MCF 10A (cell line): ENCODE measurements at places on chromosomes 2 and 18.

DNA sequence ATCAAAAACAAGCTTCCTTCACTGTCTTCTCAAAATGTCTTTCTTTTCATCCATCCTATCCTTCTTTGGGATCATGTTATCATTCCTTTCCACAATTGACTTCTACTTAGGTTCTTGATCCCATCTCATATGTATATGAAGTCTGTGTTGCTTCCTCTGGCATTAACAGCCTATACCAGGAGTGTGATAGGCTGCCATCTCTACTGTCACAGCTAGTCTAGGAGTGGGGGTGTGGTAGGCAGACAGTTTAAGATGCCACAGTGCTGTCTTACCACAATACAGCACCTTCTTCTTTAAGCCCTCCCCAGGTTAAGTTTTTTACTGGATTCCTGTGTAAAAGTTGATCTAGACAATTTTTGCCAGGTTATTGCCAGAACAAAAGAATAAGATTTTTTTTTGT, 3.7 kb upstream of the HTR2B start:
- no peak for DNase-seq

GRCh38 chr2:190887089-190887488, 6.5 kb downstream of the GLS start:
- peak; percentile 64 for DNase-seq

DNA sequence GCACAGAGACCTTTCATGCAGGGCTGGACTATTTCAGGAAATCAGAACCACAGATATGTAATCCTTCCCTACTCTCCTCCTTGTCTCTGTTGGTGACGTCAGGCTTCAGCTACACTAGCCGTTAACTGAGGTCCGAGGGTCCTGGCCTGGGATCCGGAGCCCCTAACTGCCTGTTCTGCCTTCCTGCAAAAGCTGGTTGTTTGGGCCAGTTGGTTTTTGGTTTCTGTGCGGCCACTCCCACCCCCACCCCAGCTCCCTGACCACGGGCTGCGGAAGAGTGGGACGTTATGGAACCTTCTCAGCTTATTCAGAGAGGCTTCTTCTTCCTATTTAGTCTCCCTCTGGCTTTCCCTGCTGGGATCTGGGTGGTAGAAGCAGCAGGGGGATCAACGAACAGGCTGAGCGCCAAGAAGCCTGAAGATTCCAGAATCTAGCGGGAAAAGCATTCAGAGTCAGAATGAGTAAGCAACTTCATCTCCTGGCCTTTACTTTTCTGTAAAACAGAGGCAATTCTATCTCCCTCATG, 49.3 kb upstream of the ROCK2 start:
- DNase-seq: no peak

DNA sequence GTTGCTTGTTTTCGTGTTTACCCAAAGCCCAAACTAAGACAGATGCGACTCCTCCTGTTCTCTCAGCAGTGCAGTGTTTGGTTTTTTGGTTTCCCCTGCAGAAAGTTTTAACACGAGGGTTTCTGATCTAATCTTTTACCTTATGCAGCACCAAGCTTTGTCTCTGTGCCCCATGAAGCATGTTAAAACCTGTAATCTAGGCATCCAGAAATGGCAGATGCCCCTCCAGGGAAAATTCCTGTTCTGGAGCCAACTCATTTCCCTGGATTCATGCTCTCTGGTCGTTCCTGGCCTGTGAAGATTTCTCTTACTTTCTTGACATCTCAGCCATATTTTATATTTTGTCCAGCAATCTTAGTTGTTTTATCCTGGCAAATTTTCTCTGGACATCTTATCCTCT, 91.5 kb downstream of the LTBP1 start:
- peak; percentile 21 for DNase-seq

GRCh38 chr2:73085691-73086090, 14.2 kb upstream of the SFXN5 start:
- peak; percentile 72 for DNase-seq

GRCh38 chr2:67393237-67393636, 3.9 kb upstream of the ETAA1 start:
- no peak for DNase-seq

- no peak for DNase-seq
Measured at GRCh38 chr2:206098471-206098870, 12.5 kb upstream of the INO80D start.

DNA sequence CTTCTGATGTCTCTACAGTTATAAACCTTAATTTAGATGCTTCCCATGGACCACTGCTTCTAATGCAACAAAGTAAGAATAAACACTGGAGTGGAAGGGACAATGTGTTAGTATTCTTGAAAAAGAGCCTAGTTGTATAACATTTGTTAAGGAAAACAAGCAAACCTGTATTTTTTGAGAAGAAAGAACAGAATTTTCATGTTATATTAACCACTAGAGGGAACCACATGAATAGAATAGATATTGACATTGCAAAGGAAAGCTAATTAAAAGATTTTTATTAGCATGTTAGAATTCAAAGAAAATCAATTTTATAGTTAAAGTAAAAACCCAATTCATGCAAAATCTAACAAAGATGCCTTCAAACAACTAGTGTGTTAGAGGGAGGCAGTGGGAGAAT, 151.2 kb upstream of the BARD1 start:
- peak; percentile 13 for DNase-seq

DNA sequence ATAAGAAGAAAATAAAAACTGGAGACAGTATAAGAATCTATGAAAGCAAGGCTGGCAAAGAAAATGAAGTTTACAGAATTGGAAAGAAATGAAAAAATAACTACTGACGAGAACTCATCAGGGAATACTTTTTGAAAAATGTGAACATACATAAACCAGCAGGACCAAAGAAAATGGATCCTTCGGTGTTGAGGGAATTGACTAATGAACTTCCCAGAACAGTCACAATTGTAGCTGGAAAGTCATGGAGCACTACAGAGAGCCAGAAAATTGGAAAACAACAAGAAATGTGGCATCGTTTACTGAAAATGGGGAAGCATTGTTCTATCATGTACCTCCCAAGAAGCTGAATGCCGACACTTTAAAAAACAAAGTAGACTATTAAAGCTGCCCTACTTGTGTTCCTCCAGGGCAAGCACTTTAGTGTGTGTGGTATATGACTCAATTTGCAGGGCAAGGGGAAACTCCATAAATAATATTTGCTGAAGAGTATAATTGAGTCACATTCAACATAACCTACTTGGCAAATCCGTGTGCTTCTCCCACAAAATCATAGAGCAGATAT, 1221.6 kb upstream of the NRXN1 start:
- no peak for DNase-seq

DNA sequence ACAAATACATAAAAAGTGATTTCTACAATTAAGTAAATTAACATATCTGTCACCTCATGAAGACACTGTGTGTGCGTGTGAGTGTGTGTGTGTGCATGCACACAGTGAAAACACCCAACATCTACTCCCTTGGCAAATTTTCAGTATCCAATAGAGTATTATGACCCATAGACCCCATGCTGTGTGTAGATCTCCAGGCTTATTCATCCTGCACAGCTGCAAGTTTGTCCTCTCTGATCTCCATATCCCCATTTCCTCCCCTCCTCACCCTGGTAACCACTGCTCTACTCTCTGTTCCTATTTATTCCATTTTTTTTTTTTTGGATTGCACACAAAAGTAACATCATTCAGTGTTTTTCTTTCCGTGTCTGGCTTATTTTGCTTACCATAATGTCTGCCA, 391.0 kb downstream of the SOX11 start:
- no peak for DNase-seq

- DNase-seq: peak; percentile 47
Measured at GRCh38 chr2:101803128-101803527, 105.6 kb downstream of the MAP4K4 start.

GRCh38 chr2:18218160-18218933, 339.9 kb downstream of the KCNS3 start:
- no peak for DNase-seq

DNA sequence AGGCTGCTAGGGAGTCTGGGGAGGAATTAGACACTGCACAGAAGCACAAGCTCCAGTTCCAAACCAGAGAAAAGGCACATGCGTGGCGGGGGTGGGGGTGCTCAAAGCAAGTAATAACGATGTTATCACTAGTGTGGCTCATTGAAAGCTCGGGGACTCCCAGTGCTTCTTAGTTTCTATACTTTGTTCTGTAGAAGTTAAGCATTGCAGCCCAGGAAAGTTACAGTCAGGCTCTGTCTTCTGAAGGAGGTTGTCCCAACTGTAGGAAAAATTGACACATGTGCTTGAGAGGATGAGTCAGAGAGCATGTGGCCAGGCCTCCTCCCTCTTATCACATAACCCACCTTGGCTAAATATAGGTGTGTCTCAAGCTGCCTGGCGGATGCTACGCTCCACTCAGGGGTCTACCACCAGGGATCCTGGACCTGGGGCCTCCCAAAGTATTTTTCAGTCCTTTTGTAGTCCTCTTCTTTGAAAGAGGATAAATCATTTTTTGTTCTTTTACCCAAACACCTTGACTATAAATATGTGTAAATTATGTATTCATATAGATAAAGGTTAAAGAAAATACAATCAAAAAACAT, 3.8 kb downstream of the GALNT5 start:
- DNase-seq: peak; percentile 61

- DNase-seq: no peak
Measured at GRCh38 chr2:226234187-226234586, 565.4 kb downstream of the IRS1 start.

- no peak for DNase-seq
Measured at GRCh38 chr2:40535972-40536371, 84.1 kb upstream of the SLC8A1 start.

DNA sequence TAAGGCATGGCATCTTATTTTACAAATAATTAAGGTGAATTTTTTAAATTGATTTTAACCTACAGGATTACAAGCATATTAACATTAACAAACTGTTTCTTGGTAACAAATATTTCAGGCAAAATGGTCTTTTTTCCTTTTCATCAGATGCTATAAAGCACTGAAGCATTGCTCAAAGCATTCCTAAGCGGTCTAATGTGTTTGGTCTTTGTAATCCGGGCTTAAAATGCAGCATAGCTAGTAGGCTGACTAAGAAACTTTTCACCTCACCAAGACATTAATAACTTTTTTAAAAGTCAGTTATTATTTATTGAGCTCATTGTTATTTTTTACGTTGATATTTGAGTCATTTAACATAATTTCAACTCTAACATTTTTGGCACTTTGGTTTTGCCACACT, 538.8 kb upstream of the SLC39A10 start:
- DNase-seq: no peak

DNA sequence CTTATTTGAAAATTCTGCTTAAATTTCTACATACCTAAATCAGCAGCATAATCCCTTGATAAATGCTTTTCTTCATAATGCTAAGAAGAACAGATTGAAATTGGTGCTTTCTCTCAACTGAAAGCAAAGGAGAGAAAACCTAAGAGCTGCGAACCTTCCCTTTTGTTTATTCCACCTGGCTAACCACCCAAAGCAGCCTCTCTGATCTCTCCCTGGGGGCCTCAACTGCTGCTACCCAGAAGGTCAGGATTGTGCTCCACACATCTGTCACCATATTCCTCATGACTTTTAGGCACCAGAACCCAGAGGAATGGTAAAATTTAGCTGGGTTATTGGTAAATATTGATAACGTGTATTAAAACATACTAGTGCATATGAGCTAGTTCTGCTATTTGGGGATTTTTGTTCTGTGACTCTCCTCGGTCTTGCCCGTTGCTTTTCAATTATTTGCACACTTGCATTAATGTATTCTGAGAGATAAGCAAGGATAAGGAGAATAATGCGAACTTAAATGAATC, 334.1 kb downstream of the RIT2 start:
- DNase-seq: no peak

DNA sequence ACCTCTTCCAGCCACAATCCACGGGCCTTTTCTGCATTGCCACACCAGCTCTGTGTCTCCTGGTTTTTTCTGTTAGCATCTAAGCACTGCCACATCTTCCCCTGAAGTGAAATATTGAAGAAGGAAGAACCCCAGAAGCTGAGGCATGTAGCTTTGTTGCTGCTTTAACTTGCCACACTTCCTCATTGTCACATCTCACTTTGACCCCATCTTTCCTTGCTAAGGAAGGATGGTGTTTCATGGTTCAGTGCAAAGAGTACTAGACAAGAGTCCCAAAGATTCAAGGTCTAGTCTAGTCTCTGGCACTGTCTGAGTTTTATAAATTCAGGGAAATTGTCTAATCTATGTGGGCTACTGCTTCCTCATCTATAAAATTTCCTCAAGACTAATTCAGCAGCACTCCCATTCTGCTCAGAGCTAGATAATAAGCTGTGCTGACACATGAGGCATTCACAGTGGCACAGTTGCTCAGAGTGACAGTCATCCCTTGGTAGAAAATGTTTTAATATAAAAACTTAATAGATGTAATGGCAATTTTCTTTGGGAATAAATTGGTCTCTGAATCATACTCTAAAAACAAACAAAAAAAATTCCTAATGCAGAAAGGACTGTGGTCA, 483.0 kb upstream of the ID2 start:
- no peak for DNase-seq

DNA sequence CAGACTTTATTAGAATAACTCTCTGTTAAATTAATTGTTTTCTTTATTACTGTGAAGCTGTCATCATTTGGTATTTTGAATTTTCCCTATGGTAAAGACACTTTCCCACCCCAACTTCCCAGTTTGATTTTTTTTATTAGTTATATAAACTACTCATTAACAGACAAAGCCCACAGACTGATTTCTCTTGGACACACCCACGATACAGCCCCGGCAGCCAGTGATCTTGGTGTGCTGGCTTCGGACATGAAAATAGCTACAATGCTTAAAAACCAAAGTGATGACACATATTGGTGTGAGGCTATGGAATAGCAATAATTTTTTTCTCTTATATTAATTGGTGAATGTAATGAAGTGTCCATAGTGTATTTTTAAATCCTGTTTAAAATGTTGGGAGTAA, 225.4 kb upstream of the SIX3 start:
- no peak for DNase-seq

GRCh38 chr2:99959261-99960014, 183.0 kb downstream of the AFF3 start:
- DNase-seq: no peak

- no peak for DNase-seq
Measured at GRCh38 chr2:208069186-208069585, 43.9 kb upstream of the PLEKHM3 start.

- peak; percentile 34 for DNase-seq
Measured at GRCh38 chr2:208872591-208872990, 466.0 kb downstream of the PTH2R start.

DNA sequence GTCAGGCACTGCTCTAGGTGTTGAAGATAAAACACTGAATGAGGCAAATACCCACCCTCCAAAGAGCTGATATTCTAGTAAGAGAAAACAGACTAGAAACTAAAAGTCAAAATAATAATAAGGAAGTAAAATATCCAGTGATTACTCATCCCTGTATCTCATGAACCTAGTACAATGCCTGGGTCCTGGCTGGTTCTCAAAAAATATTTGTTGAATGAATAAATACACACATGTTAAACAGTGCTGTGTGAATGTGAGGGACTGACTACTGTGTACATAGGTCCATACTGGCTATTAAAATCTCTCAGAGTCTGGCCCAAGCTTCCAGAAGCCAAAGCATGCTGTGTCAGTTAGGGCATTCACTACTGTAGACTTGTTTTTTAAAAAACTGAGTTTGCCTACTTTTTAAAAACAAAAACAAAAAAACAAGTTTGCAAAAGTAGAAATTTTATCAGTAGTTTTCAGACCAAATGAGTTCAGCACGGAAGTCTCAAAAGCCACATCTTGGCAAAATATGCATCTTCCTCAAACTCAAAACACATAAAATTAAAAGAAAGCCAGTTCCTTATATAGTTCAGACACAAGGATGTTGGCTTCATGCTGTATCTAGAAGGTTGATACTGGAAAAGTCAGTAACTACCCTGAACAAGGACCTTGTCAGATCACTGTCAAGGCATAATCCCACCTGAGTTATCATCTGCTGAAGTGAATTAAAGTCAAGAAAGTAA, 136.2 kb downstream of the THADA start:
- DNase-seq: peak; percentile 47
